Neural progenitor cell (in vitro differentiated cells): ENCODE measurements at places on chromosomes 1 and 21. TPM values are rescaled to one million over a fixed set of nuclear protein-coding genes. Genes with fewer than 3 reads are reported as not detected.

DNA sequence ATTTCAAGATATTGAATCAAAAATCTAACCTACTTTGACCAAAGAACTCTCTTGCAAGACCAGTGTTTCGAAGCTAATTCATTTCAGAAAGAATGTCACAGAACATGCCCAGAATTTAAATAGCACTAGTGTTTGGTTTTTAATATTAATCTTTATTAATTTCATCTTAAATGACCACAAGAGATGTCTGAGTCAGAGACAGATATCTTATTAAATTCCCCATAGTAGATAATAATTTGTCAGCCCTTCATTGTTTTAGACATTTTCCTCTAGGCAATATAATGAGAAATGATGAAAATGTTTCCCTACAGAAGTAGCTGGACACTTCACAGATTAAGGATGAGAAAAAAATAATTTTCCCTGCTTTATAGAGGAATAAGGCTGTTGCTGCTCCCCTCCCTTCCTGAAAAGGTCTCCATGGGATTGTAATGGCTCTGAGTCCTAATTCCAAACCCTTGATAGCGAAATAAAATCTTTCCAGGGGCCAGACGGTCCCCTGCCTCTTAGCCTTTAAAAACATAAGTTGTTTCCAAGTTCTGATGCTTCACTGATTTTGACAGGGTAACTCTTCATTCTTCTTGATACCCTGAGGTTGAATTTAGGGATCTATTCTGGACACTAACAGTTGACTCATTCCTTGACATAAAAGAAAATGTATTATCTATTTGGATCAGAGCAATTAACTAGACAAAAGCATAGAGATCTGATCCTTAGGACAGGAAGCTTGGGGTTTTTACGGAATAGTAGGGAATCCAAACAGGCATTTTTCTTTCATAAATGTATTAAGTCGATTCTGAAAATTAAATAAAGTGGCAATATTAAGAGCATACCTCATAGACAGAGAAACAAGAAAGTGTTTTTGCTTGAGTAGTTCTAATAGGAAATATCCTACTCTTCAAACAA lies 820.8 kb downstream of the BRINP3 start:
- H3K36me3 ChIP-seq = no peaks in the 10 kb centered on the region
- no peak overlapping the region for H3K27ac ChIP-seq
- DNase-seq = no peak
- H3K4me1 ChIP-seq = no peaks in the 10 kb centered on the region
- no peaks in the 10 kb centered on the region for H3K27me3 ChIP-seq

DNA sequence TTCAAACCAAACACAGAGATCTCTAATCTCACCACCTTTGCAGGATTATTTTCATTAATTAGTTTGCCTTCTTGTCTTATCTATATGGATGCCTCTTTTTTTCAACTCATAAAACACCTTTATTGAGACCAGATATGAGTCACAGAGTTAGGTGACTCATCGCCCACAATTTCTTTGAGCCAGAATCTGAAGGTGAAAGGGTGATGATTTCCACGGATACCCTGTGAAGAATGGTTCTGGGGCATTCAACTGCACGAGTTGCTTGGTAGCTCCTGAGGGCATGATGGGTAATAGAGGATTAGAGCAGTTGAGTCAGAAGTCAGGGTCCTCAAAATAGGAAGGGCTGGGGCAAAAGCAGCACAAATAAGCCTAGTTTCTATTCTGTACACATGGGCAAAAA lies 128.2 kb downstream of the TBX19 start:
- H3K27me3 ChIP-seq = no peaks in the 10 kb centered on the region
- DNase-seq = no peak
- no peaks in the 10 kb centered on the region for H3K36me3 ChIP-seq
- H3K27ac ChIP-seq = no peak overlapping the region
- no peak overlapping the region for H3K4me3 ChIP-seq
- no peaks in the 10 kb centered on the region for H3K4me1 ChIP-seq

GRCh38 chr1:11784993-11785769 lies 20.6 kb downstream of the MTHFR start:
- H3K4me1 ChIP-seq = peaks cover 15% of the 10 kb centered on the region
- H3K4me3 ChIP-seq = peak overlapping the region; percentile 21
- DNase-seq = peak; percentile 90
- no peaks in the 10 kb centered on the region for H3K36me3 ChIP-seq
- H3K27ac ChIP-seq = no peak overlapping the region
- no peaks in the 10 kb centered on the region for H3K27me3 ChIP-seq

DNA sequence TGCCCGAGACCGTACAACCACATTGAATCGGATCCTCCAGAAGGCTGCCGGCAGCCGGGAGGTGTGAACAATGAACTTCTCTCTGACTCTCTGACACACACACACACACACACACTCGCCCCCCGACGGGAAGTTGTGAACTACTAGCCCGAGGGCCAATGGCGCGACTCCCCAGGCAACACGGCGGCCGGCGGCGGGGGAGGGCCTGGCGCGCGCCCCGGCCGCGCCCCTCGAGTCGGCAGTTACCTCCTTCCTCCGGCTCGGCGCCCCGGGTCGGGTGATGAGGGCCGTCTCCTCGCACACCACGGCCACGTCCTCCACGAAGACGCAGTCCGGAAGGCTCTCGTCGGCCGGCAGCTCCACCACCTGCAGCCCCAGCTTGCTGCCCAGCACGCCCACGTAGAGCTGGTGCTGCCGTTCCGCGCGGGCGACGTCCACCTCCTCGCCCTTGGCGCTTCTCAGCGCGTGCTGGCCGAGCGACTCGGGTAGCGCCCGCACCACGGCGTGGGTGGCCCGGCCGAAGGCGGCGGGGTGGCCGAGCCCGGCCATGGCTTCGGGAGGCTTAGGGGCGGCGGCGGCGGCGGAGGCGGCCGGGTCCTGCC lies 361 bp downstream of the DDAH1 start:
- H3K27ac ChIP-seq = no peak overlapping the region
- peaks cover 5% of the 10 kb centered on the region for H3K4me1 ChIP-seq
- peak overlapping the region; percentile 58 for H3K4me3 ChIP-seq
- DNase-seq = peak; percentile 70
- H3K36me3 ChIP-seq = no peaks in the 10 kb centered on the region

The OLIG2 gene
- total RNA-seq = 0.15 TPM in 1 of 2 replicates, not detected in the other
